ENCODE measurements at places on chromosomes 7 and 10.

- DNase-seq = no peak
These were observed 157.5 kb downstream of the XPNPEP1 start for GRCh38 chr10:109765838-109766237.

DNA sequence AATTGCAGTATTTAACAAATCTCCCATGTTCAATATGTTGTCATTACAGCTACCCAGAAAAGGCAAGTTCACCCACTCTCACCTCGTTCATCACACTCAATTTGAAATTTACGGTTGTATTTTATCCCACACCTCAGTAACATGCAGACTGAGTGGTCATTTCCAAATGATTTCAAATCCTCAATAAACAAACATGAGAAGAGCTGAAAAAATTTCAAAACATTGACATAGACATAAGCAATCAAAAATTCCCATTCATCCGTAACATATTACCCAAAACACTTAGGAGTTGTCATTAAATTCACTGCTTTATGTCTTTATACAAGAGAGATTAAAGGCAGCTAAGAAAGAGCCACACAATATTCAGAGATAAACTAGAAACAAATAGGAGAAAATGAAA, 61.7 kb upstream of the NEBL start:
- DNase-seq = no peak

DNA sequence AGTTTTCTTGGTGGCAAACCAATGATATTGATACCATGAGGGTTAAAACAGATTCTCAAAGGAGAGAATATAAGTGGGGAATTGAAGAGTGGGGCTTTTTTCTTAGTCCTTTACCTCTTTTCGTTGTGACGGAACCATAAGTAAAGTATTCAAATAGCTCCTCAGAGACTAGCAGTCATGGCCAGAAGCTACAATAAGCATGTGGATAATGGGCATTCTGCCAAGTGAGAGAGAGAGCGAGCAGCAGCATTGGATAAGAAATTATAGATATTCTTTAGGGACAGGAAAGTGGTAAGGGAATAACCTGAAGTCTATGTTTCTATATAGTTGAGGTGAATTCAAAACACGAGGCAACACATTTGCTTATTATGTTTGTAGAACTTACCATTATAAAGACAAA, 235.1 kb downstream of the SEMA3E start:
- no peak for DNase-seq

GRCh38 chr10:130018265-130018664, 54.2 kb upstream of the EBF3 start:
- DNase-seq = no peak

GRCh38 chr7:42186151-42186550, 50.9 kb downstream of the GLI3 start:
- DNase-seq = no peak
